SHP77 treated with DMSO at 0.1 percent for 48 hours (cell line): ENCODE measurements at places on chromosomes 2 and 18.

GRCh38 chr18:11972371-11973174 lies 8.7 kb upstream of the IMPA2 start:
- DNase-seq: no peak

DNA sequence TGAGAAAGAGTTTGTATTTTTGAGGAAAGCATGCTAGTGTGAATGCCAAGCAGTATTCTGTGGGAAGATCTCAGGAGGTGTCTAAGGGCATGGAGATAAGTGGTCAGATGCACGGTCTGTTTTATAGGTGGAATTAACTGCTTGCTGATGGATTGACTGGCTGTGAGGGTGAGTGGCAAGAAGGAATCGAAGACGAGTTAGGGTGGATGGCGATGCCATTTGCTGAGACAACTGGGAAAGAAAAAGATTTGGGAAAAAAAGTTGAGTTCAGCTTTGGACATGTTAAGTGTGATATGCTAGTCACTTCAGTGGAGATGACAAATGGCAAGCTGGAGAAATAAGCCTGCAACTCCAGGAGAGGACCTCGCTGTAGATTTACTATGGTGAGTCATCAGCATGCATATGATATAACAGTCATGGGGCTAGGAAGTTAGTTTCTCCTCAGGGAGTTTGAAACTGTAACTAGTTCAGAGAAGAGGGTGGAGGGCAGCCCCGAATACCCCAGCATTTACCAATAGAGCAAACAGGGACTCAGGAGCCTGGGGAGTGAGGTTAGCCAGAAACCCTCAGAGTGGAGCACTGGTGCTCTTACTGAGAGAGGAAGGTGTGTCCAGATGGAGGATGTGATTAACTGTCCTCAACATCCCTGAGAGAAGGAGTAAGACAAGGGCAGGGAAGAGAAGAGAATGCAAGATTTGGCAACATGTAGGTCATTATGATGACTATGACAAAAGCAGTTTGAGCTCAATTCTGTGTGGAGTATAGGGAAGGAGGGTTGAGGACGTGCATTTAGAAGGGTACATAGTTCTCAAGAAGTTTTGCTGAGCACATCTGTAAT lies 2.0 kb upstream of the HK2 start:
- no peak for DNase-seq

GRCh38 chr2:19540739-19541525 lies 182.5 kb upstream of the OSR1 start:
- DNase-seq: no peak

- no peak for DNase-seq
Measured at GRCh38 chr2:76675212-76675611, 847.0 kb downstream of the LRRTM4 start.

GRCh38 chr18:23934252-23934651 lies 80.3 kb upstream of the TTC39C start:
- DNase-seq: no peak

- no peak for DNase-seq
Measured at GRCh38 chr2:74921236-74921736, 37.2 kb upstream of the POLE4 start.

DNA sequence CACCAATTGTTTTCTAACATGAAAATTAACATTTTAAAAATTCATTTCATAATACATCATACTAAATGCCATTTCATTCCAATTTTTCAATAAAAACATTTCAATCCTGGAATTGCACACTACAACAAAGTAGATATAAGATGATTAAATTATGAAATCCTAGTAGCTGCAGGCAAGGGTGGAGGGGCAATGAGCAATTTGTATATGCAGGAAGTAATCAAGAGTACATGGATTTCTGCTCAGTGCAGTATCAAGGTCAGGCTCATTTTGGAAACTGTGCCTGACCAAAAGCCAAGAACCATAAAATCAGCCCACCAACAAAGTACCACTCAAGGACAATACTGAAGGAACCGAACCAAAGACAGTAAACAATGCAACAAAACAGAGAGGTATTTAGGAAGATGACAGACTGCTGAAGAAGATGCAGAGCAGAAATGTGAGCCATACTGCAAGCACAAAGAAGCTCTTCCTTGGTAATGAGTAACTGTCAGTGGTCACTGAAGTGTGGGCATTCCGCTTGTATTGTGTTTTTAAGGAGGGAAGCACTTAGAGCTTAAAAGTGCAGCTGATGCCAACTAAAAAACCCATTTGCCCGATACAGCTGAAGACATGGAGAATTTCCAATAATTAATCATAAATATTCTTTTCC lies 34.5 kb upstream of the DSEL start:
- DNase-seq: no peak

GRCh38 chr2:61582165-61582564 lies 44.0 kb upstream of the XPO1 start:
- DNase-seq: no peak

DNA sequence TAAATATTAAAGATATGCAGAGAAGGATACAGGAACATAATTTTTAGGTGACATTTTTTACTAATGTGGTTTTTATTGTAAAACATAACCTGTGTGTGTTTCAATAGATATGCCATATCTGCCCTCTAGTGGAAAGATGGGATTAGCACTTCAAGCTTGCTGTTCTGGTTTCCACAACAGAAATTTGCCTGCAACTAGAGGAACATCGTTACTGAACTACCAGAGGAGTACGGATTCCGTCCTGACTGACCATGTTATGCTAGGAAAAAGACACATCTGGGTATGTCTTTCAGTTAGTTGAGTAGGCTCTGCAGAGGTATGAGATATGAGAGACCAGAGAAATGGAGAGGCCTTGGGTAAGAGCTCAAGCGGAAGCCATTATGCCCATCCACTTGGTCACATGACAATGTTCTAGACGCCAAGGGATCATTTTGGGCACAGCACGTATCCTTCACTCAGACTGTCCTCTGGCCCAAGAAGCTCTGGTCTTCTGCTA lies 104.9 kb downstream of the MBD2 start:
- peak; percentile 26 for DNase-seq

- DNase-seq: no peak
Measured at GRCh38 chr2:25314514-25315315, 27.0 kb downstream of the DNMT3A start.

- no peak for DNase-seq
Measured at GRCh38 chr18:27428120-27428519, 243.0 kb upstream of the CHST9 start.

DNA sequence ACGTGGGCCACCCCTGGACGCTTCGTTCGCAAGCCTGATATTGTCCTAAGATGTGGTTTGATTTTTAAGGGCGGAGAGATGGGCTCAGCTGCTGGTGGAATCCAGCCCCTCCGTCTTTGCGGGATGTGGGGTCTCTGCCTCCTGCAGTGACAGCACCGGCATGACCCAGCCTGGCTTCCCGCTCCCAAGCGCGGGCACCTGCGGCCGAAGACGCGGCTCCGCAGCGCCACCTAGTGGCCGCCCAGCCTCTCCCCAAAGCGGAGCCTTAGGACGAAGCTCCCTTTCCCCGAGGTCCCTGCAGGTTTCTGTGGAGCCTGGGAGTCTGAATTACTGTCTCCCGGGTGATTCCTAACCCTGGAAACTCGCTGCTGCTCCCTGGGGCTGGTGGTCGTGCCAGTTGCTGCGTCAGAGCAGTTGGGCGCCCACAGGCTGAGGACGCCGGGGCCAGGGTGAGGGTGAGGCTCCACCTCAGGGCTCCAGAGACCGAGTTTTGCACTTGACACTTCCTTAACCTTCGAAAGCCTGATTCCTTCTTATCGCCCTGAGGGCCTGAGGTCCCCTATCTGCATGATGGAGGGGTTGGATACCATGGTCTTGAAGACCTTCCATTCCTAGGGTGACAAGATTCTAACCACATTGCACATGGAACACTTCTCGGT lies 137.5 kb downstream of the TPO start:
- peak; percentile 35 for DNase-seq

GRCh38 chr2:234488913-234489451 lies 7.9 kb downstream of the ARL4C start:
- DNase-seq: no peak

GRCh38 chr2:231522418-231523180 lies 7.6 kb downstream of the NMUR1 start:
- DNase-seq: no peak

GRCh38 chr2:22486343-22486742 lies 898.6 kb upstream of the KLHL29 start:
- DNase-seq: no peak

- DNase-seq: no peak
Measured at GRCh38 chr2:149629026-149629425, 41.5 kb upstream of the MMADHC start.

DNA sequence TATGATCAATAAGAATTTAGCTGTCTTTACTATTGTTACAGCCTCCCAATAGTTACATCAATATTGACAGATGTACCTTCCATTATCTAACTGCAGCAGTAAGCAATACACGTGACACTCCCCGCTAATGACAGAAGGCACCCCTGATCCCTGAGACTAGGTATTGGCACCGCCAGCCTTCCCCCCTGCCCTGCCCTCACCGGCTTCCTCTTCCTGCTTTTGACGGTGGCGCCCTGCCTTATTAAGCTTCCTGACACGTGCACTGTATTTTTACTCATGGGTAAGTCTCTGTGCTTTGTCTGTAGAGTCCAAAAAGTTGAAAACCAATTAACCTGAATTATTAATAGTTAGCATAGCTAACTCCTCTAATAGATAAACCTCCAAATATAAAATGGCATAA lies 223.5 kb downstream of the EIPR1 start:
- no peak for DNase-seq

- no peak for DNase-seq
Measured at GRCh38 chr2:59540864-59541263, 1012.6 kb downstream of the BCL11A start.

DNA sequence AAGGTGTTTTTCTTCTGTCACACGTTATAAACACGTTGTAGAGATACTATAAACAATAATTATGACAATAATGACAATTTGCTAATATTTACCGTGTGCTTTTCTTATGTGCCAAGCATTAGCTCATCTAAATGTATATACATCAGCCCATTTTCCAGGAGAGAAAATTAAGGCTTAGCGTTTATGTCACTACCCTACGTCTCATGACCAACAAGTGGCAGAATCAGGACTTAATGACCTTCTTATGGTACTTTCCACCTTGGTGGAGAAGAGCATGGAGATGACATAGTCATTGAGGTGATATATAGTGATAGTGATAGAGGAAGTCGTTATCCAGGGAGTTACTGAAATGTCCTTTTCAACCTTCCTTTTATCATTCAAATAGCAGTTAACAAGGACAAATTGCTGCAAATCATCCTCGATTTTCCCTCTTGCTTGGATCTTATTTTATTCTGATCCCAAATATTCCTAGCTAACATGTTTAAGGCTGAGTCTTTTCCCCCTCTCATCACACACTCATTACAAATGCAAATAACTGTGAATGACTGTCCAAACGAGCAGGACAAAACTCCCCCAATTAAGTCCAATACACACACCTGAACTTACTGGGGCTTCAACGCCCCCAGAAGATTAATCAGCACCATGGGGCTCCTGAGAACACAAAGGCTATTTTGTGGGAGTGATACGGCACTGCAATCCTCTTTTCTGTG lies 27.3 kb downstream of the SPRED2 start:
- DNase-seq: no peak

- no peak for DNase-seq
Measured at GRCh38 chr18:47932603-47933002, 2.1 kb upstream of the SMAD2 start.

DNA sequence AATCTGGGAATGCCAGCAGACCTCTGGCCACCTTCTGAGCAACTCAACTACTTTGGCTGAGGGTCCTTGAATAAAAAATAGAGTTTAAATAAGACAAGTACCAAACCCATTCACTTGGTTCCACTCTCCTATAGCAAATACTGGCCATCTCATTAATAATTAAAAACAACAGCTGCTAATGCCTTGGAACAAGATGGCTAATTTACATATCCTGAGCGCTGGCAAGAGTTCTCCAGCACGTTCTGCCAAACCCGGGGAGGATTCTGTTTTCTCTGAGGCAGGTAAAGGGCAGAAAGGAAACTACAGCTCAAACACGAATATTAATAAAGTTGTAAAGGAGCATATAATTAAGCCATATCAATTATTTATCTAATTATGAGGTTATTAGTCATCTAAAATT lies 1123.7 kb downstream of the TDRD15 start:
- DNase-seq: no peak

DNA sequence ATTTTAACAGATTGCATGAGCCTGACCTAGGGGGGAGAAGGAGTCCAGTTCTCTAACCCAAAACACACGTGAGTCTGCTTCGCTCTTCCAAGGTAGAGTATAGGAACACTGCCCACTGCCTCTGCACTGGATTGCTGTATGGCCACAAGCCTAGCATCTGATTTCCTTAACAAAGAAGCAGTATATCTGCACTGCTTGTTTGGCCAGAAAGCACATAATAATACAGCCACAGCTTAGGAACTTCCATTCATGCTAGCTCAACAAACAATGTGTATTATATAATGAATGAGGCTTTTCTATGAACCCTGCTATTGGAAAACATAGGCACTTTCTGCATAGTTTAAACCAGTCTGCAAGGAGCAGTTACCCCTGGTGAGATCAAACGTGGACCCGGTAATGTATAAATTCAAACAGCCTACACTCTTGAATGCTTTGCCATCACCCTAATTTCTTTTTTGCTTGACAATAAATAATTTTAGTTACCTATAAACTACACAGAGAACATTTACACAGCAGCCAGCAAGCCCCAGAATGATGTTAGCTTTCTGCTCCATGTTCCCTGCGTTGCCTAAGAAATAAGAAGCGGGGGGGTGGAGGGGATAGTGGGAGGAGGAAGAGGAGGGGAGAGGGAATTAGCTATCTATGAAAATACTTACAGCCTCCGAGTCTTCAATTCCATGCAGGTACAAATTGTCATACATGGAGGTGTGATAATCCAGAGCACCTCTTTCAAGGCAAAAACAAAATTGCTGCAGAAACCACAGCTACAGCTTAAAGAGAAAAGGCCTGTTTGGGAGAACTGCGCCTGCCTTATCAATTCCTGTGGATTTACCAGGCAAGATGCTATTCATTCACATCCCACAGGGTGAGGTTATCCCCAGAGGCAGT lies 125.6 kb downstream of the CACNB4 start:
- no peak for DNase-seq

- DNase-seq: no peak
Measured at GRCh38 chr2:181462033-181462432, 4.8 kb downstream of the ITGA4 start.

GRCh38 chr2:235851828-235852525 lies 316.2 kb downstream of the GBX2 start:
- no peak for DNase-seq

GRCh38 chr2:108893277-108893676 lies 95.7 kb downstream of the EDAR start:
- DNase-seq: no peak

- no peak for DNase-seq
Measured at GRCh38 chr2:100193291-100193710, 50.9 kb upstream of the AFF3 start.

GRCh38 chr2:151967829-151968722 lies 130.8 kb downstream of the CACNB4 start:
- no peak for DNase-seq

GRCh38 chr18:40250236-40250635 lies 1704.8 kb upstream of the PIK3C3 start:
- no peak for DNase-seq

- no peak for DNase-seq
Measured at GRCh38 chr18:78160961-78161656, 818.5 kb upstream of the SALL3 start.

- DNase-seq: no peak
Measured at GRCh38 chr2:54673501-54673998, 49.9 kb upstream of the EML6 start.
